ENCODE measurements at places on chromosomes 7 and 10.

DNA sequence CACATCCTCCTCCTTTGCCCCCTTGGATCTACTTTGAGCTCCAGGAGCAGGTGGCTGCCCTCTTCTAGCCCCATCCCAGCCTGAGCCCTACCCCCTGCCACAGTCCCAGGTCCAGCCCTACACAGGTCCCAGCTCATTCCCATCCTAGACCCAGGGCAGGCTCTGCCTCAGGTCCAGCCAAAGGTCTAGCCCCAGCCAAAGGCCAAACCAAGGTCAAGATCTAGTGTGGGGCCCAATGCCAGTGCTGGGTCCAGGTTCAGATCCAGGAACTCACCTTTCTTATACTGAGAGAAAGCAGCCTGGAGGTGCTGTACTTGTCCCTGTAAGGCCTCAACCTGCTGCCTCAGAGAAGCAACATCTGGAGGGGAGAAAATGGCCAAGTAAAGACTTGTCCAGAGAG is 8.5 kb downstream of the SFTPD start:
- no peak for DNase-seq
- no peaks in the 10 kb centered on the region for H3K4me1 ChIP-seq
- no peak overlapping the region for H3K4me3 ChIP-seq
- H3K36me3 ChIP-seq, result no peaks in the 10 kb centered on the region

DNA sequence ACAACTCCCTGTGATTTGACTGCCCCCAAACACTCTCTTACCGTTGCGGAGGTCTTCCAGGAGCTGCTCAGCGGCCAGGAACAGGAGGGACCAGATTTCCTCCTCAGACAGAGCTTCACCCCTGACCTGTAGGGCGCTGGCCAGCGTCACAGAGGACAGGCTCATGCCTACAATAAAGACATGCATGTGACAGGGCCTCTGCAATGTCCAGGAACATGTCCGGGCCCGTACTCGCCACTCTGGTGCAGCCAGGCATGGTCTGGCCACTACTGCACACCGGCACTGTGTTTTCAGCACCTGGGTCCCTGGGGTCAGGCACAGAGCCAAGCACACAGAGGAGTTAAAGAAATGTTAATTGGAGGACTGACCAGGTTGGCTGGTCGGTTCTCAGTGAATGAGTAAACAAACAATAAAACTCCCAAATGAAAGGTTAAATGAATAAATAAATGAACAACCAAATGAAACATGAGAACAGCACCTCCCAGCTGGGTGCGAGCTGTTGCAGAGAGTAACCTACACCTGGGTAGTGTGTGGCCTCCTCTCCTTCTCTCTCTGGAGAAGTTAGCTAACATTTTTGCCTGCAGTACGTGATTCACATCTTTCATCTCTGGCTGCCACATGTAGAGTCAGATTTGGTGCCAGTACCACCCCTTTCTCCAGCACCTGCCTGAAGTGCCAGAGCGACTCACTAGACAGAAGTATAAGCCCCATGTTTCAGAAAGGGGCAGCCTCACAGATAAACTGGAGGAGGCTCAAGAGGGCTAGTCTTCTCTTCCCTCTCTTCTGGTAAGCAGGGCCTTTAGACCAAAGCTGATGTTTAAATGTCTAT is 22.8 kb downstream of the FRMPD2 start:
- H3K27ac ChIP-seq, result no peak overlapping the region
- no peak for DNase-seq
- H3K4me3 ChIP-seq, result no peak overlapping the region

GRCh38 chr7:135768064-135768463 is 19.5 kb upstream of the FAM180A start:
- no peaks in the 10 kb centered on the region for H3K27me3 ChIP-seq
- peak; percentile 36 for DNase-seq
- H3K27ac ChIP-seq, result peak overlapping the region; percentile 81
- H3K4me3 ChIP-seq, result no peak overlapping the region

DNA sequence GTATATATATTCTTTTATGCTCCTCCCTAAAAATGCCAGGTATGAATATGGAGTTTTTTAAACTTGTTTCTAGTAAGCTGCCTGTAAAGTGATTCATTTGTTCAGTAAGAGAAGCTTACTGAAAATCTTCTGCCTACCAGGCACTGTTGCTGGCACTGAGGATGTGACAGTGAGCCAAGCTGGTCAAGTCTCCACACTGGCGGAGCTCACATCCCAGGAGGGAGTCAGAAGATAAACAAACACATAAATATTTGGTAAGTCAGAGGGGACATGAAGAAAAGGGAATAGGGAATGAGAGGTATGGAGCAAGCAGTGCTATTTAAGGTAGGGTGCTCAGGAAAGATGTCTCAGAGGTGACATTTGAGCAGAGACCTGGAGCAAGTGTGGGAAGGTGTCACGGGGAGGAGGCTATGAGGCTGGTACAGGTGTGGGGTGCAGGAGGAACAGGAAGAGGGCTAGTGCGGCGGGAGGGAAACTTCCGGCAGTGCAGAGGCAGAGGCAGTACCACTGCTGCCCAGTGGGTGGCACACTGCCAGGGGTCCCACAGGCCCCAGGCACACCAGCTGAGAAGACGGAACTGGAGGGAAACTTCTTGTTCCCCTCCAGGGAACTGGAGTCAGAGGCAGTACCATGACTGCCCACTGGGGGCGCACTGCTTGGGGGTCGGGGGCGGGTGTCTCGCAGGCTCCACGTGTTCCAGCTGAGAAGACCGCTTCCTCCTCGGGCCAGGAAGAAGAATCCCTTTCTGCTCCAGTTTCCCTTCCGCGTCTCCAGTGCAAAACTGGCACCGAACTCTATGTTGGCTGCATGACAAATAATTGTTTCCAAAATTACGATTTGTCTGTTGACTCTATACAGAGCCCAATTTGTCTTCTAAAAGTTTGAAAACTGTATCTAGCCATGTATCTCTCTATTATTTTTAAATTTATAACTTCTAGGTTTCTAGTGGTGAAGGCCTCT is 161.0 kb downstream of the TEX36 start:
- H3K4me1 ChIP-seq, result no peaks in the 10 kb centered on the region
- DNase-seq, result no peak
- H3K27me3 ChIP-seq, result no peaks in the 10 kb centered on the region
- H3K36me3 ChIP-seq, result no peaks in the 10 kb centered on the region
- H3K4me3 ChIP-seq, result no peak overlapping the region

- no peak overlapping the region for H3K27ac ChIP-seq
- no peaks in the 10 kb centered on the region for H3K36me3 ChIP-seq
- no peak for DNase-seq
- H3K4me3 ChIP-seq, result no peak overlapping the region
These were observed 67.9 kb downstream of the ADD3 start for GRCh38 chr10:110075686-110076085.

DNA sequence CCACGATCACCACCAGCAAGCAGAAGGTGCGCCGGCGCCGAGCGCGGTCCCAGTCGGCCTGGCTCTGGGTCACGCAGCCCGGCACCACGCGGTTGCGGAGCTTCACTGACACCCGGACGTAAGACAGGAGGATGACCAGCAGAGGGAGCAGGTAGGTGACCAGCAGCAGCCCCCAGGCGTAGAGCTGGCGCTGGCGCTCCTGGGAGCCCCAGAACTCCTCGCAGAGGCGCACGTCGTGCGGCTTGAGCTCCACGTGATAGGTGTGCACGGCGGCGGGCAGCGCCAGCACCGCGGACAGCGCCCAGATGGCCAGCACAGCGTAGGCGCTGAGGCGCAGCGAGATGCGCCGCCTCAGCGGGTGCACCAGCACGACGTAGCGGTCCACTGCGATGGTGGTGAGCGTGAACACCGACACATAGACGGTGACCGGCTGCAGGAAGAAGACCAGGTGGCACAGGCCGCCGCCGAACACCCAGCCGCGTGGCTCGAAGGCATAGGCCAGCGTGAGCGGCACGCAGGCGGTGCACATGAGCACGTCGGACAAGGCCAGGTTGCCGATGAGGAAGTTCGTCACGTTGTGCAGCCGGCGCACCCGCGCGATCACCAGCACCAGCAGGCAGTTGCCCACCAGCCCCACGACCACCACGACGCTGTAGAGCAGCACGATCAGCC is 920 bp downstream of the PRLHR start:
- H3K27me3 ChIP-seq, result peaks cover 84% of the 10 kb centered on the region
- H3K4me1 ChIP-seq, result peaks cover 6% of the 10 kb centered on the region
- no peak overlapping the region for H3K4me3 ChIP-seq

DNA sequence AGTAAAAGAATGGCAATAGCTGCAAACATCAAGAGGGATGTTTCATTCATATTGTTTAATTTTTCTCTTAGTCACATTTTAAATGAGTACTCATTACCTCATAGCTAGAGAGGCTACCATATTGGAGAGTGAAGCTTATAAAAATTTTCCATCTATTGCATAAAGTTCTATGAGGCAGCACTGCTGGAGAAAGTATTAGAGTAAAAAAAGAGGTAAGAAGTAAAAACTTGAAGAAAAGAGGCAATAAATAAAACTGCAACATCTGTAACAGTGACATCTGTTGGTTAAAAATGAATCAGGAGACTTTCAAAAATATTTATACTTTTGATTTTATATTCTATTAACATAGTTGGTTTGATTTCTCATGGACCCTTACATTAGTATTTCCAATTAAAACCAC is 284.5 kb upstream of the SEMA3D start:
- H3K27me3 ChIP-seq, result no peaks in the 10 kb centered on the region
- DNase-seq, result no peak
- no peak overlapping the region for H3K4me3 ChIP-seq
- no peaks in the 10 kb centered on the region for H3K36me3 ChIP-seq
- no peak overlapping the region for H3K27ac ChIP-seq
- H3K4me1 ChIP-seq, result no peaks in the 10 kb centered on the region

DNA sequence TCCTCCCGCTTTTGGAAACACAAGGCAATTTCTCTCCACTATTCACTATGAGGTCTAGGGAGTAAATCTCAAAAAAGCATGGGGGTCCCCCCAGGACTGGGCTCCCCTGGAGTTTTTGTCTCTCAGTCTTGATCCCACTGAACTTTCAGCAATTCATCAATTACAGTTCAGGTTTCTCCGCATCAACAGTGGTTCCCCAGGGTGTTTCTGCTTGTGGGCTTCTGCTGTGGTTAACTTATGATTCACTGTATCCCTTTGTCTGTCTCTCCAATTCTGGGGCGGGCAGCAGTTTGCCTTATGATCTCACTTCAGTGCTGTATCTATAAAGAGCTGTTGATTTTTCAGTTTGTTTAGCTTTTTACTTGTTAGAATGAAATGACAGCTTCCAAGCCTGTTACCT is 142.6 kb upstream of the CDC14C start:
- no peaks in the 10 kb centered on the region for H3K27me3 ChIP-seq
- no peaks in the 10 kb centered on the region for H3K36me3 ChIP-seq
- H3K4me3 ChIP-seq, result no peak overlapping the region
- H3K4me1 ChIP-seq, result no peaks in the 10 kb centered on the region
- H3K27ac ChIP-seq, result no peak overlapping the region

DNA sequence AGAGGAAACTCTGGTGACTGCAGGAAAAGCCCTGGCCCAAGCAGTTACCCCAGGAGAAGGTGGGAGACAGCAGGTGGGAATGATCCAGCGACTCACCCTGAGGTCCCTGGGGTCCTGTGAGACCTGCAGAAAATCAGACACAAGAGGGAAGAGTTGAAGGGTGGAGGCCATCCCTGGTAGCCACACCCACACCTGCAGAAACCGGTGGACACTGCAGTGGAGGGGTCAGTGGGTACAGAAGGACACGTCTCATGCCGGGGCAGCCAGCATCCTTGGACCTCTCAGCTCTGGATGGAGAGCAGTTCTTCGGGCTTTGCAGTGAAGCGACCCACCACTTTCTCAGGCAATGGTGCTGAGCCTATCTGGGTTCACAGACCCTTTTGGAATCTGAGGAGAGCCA is 39.0 kb downstream of the COL17A1 start:
- H3K36me3 ChIP-seq, result no peaks in the 10 kb centered on the region
- no peak for DNase-seq

DNA sequence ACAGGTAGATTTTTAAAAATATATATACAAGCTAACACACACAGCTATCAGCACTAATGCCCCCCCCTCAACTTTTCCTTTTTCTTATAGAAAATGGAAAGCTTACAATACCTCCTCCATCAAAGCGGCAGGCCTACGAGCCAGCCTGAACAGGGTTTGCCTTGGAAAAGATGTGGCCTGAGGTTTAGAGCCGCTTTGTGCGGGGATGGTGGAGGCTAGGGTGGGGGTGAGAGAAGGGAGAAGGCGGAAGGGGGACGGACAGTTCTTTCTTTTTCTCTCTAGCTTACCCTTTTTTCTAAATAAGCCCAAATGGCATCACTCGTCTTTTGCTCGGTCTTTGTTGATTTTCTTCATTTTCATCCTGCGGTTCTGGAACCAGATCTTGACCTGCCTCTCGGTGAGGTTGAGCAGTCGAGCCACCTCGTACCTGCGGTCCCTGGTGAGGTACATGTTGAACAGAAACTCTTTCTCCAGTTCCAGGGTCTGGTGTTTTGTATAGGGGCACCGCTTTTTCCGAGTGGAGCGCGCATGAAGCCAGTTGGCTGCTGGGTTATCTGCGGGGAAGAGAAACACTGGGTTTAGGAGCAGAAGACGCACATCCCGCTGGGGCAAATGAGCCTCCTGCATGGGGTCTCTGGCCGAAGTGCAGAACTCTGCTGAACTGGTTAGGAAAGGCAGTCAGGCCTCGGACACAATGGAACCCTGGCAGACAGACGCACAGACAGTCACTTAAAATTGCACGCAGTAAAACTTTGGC is 1.9 kb downstream of the HOXA9 start:
- H3K27ac ChIP-seq, result no peak overlapping the region
- no peak for DNase-seq
- H3K27me3 ChIP-seq, result peaks cover 100% of the 10 kb centered on the region
- H3K4me3 ChIP-seq, result no peak overlapping the region
- no peaks in the 10 kb centered on the region for H3K36me3 ChIP-seq

GRCh38 chr7:40822861-40823260 is 688.1 kb downstream of the SUGCT start:
- no peak for DNase-seq
- H3K4me1 ChIP-seq, result no peaks in the 10 kb centered on the region
- H3K27ac ChIP-seq, result no peak overlapping the region
- H3K27me3 ChIP-seq, result no peaks in the 10 kb centered on the region
- no peak overlapping the region for H3K4me3 ChIP-seq
- H3K36me3 ChIP-seq, result no peaks in the 10 kb centered on the region

DNA sequence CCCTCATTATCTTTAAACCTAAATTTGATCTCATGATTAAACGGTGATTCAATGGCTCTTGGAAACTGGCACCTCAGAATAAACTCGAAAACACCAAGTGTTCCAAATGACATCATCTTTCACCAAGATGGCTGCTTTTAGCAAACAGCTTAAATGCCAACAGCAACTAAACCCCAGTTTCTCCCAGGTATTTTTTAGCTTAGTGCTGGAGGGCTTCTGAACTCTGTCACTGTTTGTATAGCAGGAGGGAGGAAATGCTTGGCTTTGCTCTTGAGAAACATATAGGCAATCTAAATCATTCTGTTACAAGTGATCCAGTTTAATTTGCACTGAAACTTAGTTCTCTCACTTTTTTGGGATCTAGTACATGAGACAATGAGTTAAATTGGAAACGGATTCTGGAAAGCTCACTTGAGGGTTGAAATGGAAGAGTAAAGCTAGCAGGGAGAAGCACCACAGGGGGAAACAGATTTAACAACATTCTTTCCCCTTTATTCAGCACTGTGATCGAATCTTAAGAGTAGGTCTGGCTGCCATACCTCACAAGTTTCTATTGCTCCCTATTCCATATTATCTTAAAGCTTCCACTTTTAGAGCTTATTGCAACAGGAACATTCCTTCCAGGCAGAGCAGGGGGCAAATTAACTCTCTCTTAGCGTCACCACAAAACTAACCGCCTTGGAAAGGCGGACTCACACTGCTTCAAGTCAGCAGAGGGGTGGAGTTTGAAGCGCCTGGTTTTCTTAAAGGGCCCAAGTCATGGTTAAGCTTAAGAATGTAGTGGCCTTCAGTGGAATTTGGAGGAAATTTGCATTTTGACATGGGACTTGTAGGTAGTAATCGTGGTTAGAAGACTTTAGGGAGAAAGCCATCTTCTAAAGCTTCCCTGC is 1.8 kb upstream of the CCDC6 start:
- no peaks in the 10 kb centered on the region for H3K27me3 ChIP-seq
- peaks cover 27% of the 10 kb centered on the region for H3K4me1 ChIP-seq
- H3K36me3 ChIP-seq, result no peaks in the 10 kb centered on the region
- DNase-seq, result no peak

- no peak for DNase-seq
These were observed 118.1 kb downstream of the TYW1B start for GRCh38 chr7:72709909-72710308.
